ENCODE measurements at places on chromosomes 16 and 17.

GRCh38 chr16:88741368-88741767 lies 35.1 kb downstream of the CTU2 start:
- DNase-seq, result no peak

DNA sequence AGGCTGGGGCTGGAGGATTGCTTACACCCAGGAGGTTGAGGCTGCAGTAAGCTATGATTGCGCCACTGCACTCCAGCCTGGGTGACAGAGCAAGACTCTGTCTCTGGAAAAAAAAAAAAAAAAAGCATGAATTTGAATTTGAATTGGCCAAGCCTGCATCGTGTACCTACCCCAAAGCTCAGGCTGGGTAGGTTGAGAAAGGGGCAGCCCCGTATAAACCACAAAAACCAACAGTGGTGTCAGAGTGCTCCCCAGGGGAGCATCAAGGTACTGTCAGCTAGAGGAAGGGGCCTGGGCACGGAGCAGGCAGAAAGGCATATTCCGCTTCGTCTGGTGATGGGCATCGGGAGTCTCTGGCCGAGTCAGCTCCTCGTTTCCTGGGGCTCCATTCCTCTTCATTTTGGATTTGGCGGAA lies 40.9 kb downstream of the RAP1GAP2 start:
- DNase-seq, result peak; percentile 46

GRCh38 chr17:69732272-69732918 lies 317.9 kb downstream of the MAP2K6 start:
- no peak for DNase-seq

DNA sequence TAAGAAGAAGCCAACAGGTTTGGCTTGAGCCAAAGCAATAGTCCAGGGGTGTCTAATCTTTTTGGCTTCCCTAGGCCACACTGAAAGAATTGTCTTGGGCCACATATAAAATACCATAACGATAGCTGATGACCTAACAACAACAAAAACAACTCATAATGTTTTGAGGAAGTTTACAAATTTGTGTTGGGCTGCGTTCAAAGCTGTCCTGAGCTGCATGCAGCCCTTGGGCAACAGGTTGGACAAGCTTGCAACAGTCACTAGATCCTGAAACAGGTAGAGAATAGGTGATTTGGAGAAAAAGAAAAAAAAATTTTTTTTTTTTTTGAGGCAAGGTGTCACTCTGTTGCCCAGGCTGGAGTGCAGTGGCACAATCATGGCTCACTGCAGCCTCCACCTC lies 4.5 kb downstream of the CRYBA1 start:
- DNase-seq, result no peak

- DNase-seq, result no peak
These were observed 4.1 kb upstream of the KDM8 start for GRCh38 chr16:27199235-27199586.

DNA sequence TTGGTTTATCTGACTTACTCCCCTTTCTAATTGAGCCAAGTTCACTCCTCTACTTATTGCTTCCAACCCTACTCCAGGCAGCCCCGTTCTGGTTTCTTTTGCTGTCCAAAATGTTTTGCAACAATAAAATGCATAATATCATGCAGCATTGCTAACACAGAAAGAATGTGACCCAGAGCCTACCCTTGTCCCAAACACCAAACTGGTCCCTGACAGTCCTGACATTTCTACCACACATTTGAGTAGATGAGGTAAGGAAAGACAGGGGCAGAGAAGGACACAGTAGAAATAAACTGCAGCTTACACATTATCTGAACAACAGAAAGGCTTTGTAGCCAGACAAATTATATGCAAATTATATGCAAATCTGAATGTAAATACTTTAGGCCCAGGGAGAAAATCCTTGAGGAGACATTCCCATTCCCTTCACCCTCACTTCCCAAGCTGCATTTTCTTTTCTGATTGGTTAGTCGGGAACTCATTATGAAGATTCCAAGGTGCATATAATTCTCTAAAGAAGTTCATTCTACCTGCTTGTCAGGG lies 31.6 kb downstream of the SOX9 start:
- DNase-seq, result no peak

GRCh38 chr17:1730326-1731193 lies 6.1 kb downstream of the WDR81 start:
- no peak for DNase-seq

GRCh38 chr17:9217151-9218056 lies 196.1 kb downstream of the NTN1 start:
- no peak for DNase-seq

DNA sequence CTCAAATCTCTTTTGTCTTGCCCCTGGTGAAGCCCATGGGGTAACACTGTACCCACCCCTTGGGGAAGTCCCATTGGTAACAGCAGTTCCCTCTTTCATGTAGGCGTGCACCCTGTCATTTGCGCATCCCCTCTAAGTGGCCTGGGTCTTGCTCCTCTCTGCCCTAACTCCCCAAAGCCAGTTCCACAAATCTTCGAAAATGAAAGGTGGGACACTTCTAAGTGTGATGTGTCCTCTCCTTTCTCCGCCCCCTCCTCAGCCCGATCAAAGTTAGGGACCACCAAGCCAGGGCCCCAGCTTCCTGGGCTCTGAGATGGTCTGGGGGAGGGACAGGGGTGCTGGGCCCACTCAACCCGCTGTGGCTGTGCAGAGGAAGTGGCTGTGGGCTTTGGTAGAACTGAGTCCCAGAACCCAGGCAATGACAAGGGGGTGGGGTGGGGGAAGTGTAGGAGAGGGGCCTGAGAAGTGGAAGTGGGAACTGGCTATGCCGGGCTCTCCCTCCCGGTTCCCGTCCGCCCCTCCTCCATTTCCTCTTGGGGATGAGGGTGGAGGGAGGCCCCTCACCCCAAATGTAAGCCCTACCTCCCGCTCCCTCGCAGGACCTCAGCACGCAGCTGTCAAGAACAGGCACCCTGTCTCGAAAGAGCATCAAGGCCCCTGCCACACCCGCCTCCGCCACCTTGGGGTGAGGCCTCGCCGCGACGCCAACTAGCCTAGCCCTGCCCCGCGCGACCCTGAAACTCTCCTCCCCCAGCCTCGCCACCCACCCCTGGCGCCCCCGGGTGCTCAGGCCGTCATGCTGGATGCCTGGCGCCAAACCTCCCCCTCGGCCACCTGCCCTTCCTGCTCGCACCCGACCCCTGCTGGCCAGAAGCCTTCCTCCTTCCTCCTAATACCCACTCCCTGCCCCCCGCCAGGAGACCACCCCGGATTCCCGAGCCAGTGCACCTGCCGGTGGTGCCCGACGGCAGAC lies 8.7 kb downstream of the ABI3 start:
- DNase-seq, result no peak

DNA sequence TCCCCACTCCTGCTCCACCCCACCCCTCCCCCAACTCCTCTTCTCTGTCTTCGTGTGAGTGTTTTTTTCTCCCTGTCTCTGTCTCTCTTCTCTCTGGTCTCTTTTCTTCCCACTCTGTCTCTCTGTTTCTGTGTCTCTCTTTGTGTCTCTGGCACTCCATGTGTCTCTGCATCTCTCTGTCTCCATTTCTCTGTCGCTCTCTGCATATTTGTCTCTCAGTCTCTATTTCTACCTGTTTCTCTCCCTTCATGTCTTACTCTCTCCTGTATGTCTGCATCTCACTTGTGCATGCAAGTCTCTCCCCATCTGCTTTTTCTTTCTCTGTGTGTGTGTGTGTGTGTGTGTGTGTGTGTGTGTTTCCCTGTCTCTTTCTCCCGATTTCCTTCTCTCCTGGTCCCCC lies 68.2 kb downstream of the LYRM1 start:
- no peak for DNase-seq
